ENCODE measurements at places on chromosomes 12 and 14. TPM values are rescaled to one million over a fixed set of nuclear protein-coding genes. Genes with fewer than 3 reads are reported as not detected.
A peak's percentile ranks its signal among the peaks of the same experiment; 100 is the strongest.

DNA sequence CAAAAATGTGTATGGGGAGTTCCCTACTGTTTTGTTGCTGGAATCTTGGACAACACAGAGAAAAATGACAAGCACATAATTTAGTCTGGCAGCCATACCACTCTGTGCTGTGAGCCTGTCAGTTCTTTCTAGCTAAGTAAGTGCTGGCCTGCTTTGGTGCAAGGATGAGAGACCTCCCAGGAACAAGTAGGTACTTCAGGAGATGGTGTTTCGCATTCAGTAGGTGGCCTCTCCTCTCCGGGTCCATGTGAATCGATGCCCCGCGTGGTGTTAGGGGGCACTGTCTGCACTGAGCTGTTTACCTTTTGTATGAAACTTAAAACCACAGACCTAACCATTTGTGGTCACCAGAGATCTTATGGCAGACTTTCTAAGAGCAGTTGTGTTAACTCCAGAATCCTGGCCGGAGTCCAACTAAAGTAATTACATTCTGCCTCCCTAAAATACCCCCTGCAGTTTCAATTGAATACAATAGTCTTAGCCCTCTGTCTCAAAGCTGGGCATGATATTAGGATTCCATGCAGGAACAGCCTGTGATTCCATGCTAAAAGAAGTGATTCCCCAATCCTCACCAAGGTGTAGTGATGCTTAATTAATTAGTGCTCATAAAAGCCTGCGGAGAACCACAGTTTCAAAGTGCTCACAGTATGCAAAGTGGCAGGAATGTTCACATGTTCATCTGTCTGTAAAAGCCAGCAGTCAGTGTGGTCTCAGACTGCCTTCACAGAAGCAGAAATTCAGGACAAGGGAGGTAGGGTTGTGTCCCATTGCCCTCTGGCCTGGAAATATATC, 64.2 kb downstream of the LLPH start:
- DNase-seq: no peak
- no peak overlapping the region for H3K4me3 ChIP-seq
- no peaks in the 10 kb centered on the region for H3K36me3 ChIP-seq
- no peaks in the 10 kb centered on the region for H3K27me3 ChIP-seq
- no peak overlapping the region for H3K27ac ChIP-seq

DNA sequence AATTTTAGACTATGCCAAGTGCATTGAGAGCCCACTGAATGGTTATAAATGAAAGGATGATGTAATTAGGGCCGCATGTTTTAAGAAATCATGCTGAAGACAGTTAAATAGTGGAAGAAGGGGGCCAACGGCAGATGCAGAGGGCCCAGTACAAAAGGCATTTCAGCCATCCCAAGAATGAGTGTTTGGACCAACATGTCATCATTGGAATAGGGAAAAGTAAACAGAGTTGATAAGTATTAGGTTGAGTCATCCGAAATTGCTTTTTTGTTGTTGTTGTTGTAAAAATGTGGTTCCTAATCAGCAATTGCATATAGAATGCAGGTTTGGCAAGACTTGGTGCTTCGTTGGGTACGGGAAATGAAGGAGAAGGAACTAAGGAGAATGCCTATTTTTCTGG, 29.5 kb downstream of the BMP4 start:
- H3K4me3 ChIP-seq: no peak overlapping the region
- peaks cover 18% of the 10 kb centered on the region for H3K4me1 ChIP-seq
- no peak for DNase-seq
- H3K27me3 ChIP-seq: no peaks in the 10 kb centered on the region
- no peaks in the 10 kb centered on the region for H3K36me3 ChIP-seq

- peak; percentile 5 for DNase-seq
- H3K27me3 ChIP-seq: no peaks in the 10 kb centered on the region
- H3K4me3 ChIP-seq: no peak overlapping the region
- no peaks in the 10 kb centered on the region for H3K4me1 ChIP-seq
- no peaks in the 10 kb centered on the region for H3K36me3 ChIP-seq
Observed at GRCh38 chr14:104315625-104316024, 177.2 kb downstream of the KIF26A start.

GRCh38 chr12:123278101-123278627, 6.5 kb upstream of the CDK2AP1 start:
- 0 out of 2 replicates have a peak overlapping the region, but pooled peaks have one; percentile 28 for H3K27ac ChIP-seq
- H3K4me1 ChIP-seq: peaks cover 5% of the 10 kb centered on the region
- H3K36me3 ChIP-seq: no peaks in the 10 kb centered on the region
- H3K4me3 ChIP-seq: no peak overlapping the region
- H3K27me3 ChIP-seq: no peaks in the 10 kb centered on the region

DNA sequence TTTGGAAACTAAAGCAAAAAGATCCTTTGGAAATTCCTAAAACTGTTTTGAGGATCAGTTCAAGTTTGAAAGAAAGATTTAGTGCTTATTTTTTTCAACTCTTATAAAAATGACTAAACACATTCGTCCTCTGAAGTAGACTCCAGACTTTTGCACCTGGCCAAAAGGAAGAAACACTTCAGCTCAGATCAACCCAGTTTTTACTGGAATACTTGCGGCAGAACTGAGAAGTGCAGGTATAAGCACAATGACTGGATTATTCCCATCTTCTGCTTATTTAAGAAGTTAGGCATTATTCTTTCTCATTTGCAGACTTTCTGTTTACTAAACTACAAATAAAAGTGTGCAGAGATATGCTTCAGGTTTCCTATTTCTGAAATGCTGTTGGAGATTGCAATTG, 41.9 kb downstream of the PDE6H start:
- H3K4me1 ChIP-seq: peaks cover 12% of the 10 kb centered on the region
- H3K27ac ChIP-seq: no peak overlapping the region

DNA sequence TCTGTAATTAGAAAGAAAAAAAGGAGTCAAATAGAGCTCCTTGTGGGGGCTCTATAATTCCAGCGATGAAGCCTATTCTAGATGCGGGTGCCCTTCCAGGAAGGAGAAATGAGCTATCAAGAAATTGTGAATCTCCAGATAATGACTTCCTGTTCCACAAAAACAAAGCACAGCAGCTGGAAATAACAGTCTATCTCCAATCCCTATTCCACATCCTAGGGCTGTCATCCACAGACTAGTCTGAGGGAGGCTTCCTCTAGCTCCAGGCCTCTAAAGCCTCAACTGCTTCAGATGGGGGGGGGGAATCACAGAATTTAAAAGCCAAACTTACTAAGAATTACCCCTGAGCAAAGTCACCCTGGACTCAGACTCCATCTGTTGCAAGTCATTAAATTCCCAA, 77.4 kb upstream of the GTF2A1 start:
- no peak for DNase-seq
- H3K36me3 ChIP-seq: peaks cover 7% of the 10 kb centered on the region
- no peak overlapping the region for H3K27ac ChIP-seq

- H3K4me1 ChIP-seq: no peaks in the 10 kb centered on the region
- no peaks in the 10 kb centered on the region for H3K27me3 ChIP-seq
- no peak for DNase-seq
- H3K27ac ChIP-seq: no peak overlapping the region
- H3K4me3 ChIP-seq: no peak overlapping the region
- no peaks in the 10 kb centered on the region for H3K36me3 ChIP-seq
Observed at GRCh38 chr12:84874125-84874824, 38.3 kb downstream of the SLC6A15 start.

DNA sequence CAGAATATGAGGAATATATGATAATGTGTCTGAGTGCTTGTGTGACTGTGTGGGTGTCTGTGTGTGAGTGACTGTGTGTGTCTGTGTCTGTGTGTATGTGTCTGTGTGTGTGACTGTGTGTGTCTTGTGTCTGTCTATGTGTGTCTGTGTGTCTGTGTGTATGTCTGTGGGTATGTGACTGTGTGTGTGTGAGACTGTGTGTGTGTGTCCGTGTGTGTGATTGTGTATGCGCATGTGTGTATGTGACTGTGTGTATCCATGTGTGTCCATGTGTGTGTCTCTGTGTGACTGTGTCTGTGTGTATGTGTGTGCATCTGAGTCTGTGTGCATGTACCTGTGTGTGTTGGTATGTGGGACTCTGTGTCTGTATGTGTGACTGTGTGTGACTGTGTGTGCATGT, 1361.2 kb upstream of the TMEM132C start:
- no peak for DNase-seq
- H3K4me1 ChIP-seq: peaks cover 9% of the 10 kb centered on the region
- no peak overlapping the region for H3K27ac ChIP-seq
- H3K4me3 ChIP-seq: no peak overlapping the region

DUSP6 gene
- total RNA-seq: 136 TPM

KRT74 gene
- not detected for total RNA-seq

FOXG1 gene
- total RNA-seq: 0.09 TPM

HELB gene
- 10.2 TPM for total RNA-seq

TAS2R50 gene
- total RNA-seq: 0.25 TPM

KRT73 gene
- not detected for total RNA-seq

RBMS2 gene
- total RNA-seq: 11.8 TPM

IFNG gene
- total RNA-seq: 0.21 TPM

Data from WTC11 (cell line).